ENCODE measurements at places on chromosomes 4 and X.
A peak's percentile ranks its signal among the peaks of the same experiment; 100 is the strongest.

DNA sequence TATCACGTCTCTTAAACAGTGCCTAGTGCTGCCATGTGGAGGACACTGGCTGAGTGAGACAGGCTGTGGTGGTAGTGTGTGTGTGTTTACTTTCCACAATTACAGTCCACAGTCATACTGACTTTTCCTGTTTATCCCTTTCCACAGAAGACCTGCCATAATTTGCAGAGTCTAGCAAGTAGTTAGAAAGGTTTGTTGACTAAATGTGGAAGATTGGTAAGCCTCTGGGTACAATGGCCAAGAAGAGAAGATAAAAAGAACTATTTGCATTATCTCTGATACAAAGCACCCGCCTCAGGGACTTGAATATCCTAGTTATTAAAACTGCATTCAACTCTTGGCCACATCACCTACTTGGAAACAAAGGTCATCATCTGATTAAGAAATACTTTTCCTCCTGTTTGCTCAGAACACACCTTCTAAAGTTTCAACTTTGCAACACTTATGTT, 89.1 kb downstream of the FAM13A start:
- DNase-seq: no peak

GRCh38 chr4:80619070-80619674, 283.6 kb downstream of the CFAP299 start:
- DNase-seq: no peak

GRCh38 chr4:76238236-76238635, 13.3 kb upstream of the FAM47E start:
- no peak for DNase-seq

GRCh38 chr4:94214703-94215319, 7.1 kb downstream of the SMARCAD1 start:
- DNase-seq: no peak

- DNase-seq: no peak
Measured at GRCh38 chr4:10743357-10743756, 58.8 kb upstream of the CLNK start.

DNA sequence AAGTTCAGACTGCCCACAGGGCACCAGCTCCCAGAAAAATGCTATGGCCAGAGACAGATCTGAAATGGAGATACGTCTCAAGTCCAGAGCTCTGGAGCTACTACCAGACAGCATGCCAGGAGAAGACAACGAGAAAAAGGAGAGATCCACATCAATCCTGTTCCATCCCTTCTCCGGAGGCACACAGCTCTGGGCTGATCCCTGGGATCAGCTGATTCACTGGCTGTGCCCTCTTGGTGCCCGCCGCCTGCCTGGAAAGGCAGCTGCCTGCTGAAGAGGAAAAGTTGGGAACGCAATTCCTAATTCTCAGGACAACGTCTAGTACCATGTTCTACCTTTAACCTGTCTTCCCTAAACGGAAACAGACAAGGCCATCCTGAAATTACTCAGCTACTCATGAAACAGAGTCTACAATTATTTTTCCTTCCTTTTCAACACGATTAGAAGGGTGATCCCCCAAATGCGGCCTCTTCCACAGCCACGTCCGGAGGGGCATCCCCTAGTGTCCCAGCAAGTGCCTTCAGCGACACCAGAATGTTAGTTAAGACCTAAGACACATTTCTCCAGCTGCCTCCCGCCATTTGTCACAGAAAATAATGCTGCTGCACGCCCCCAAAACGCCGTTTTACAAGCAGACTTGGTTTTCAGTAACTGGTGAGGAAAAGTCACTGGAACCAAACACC, 2.4 kb downstream of the ZFYVE28 start:
- DNase-seq: no peak

- DNase-seq: no peak
Measured at GRCh38 chr4:76072760-76073159, 1.7 kb upstream of the ART3 start.

DNA sequence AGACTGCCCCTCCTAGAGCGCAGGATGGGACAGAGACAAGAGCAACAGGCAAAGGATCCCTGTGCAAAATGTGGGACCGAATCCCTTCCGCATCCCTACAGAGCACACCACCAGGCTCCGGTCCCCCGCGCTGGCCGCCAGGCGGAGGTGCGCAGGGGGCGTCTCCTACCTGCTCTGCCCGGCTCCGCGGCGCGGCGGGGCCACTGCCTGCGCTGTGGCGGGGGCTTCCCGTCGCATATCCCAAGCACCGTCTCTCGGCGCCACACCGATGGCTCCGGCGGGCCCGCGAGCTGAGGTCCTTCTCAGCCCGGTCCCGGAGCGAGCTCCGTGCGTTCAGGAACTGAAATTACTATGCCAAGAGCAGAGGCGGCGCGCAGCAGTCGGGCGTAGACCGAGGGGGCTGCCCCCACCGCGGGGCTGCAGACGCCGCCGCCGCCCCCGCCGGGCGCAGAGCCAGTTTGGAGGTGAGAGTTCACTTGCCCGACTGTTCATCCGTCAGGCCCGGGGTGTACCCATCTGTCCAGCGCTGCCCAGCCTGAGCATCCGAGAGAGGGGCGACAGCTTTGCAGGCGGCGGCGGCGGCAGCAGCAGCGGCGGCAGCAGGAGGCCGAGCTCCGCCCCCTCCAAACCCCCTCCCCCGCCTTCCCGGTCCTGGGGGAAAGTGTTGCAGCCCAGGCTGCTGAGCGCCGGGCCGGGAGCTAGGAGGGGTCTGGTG, at the start of gene GPRIN3:
Gene GPRIN3, minus strand, starts transcription at position 355 of the 715 bp plus-strand sequence. CDS start 57,690 bp downstream, outside the sequence.
- DNase-seq: peak; percentile 31

DNA sequence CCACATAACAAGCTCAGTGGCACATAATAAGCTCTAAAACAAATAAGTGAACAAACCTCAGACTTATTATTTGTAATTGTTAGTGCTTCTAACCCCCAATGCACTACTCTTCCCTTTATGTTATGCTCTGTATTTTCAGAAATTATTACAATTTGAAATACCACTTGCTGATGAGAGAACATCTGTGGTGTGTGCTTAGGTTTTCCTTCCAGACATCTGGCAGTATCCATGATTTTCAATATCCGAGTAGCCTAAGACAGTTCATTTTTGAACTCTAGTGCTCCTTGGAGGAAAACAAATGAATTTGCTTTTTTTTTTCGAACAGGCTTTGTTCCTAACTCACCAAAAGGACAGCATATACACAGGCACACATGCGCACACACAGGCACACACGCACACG, 278.7 kb upstream of the CLNK start:
- DNase-seq: no peak

- DNase-seq: no peak
Measured at GRCh38 chrX:17656556-17656955, 80.7 kb upstream of the SCML1 start.

DNA sequence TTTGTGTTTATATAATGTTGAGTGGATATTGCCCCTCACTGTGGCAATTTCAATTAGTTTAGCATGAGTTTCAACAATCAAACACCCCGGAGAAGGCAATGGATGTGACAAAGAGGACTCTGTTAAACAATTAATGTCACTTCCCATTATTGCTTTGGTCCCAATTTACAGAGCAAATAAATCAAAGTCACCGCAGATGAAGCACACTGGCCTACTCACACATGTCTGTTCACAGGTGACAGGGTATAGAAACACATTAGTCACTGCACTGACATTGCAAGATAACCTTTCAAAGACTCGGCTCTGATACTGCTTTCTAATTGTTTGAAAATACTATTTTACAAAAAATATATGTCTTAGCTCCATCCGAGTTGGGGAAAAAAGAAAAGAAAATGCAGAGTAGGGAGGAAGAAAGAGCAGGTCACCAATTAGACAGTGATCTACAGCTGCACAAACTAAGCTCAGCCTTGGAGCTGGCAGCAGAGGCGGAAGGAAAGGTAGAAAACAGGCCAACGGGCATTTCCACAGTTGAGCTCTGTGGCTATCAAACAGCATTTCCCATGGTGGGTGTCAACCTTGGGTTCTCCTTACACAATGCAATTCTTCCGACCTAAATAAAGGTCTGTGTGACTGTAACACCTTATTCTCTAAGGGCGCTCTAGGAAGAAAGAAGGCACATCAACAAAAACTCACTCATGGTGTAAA, 53.9 kb downstream of the PPARGC1A start:
- DNase-seq: no peak

DNA sequence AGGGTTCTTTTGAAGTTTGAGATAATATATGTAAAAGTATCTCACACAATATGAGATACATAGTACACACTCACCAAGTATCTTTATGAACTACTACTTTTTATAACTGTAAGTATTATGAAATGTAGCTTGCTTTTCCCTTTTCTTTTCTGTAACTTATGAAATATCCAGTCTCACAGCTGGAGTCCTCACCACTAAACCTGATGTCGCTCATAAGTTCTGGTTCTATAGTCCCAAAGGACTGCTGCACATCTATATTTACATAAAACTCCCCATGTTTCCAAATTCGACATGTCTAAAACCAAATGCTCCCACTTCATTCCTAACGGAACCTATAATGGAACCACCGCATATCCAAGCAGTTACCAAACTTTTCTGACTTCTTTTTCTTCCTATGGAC, 186.5 kb upstream of the SLC7A11 start:
- no peak for DNase-seq

- DNase-seq: no peak
Measured at GRCh38 chr4:11420327-11420726, 8.4 kb downstream of the HS3ST1 start.

- DNase-seq: no peak
Measured at GRCh38 chrX:24063488-24063887, 8.7 kb downstream of the EIF2S3 start.

DNA sequence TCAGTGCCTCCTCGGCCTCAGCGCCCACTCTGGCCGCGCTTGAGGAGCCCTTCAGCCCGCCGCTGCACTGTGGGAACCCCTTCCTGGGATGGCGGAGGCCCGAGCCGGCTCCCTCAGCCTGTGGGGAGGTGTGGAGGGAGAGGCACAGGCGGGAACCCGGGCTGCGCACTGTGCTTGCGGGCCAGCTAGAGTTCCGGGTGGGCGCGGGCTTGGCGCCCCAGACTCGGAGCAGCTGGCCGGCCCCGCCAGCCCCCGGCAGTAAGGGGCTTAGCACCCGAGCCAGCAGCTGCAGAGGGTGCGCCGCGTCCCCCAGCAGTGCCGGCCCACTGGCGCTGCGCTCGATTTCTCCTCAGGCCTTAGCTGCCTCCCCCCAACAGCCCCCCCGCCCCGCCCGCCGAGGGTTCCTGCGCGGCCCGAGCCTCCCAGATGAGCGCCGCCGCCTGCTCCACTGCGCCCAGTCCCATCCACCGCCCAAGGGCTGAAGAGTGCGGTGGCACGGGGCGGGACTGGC, 1137.0 kb downstream of the PCDH18 start:
- DNase-seq: no peak

- DNase-seq: no peak
Measured at GRCh38 chr4:166324321-166324720, 451.3 kb downstream of the TLL1 start.

DNA sequence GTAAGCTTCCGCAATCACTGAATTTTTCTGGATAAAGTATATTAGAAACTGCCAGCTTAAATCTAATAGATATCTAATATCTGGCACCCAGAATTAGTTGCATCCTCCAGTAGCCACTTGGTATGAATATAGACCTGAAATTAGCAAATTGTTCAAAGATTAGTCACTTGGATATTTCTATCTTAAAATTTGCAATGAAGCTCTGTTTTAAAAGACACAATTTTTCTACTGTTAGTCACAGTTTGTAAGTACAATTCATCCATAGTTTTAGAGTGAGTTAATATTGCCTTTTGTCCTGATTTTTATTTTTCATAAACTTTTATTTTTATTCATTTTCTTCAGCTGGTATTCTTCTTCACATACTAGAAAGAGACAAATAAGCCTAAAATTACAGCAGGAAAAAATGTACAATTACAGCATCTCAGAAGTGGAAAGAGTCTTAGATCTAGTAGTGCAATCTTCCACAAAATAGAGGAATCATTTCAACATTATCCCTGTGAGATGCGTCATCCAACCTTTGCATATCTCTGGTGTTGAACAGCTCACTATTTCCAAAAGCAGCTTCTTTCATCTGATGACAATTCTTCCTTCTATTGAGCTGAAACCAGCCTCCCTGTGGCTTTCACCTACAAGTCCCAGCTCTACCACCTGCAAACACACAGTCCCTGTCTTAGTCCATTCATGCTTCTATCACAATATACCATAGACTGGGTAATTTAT, 190.0 kb upstream of the AR start:
- DNase-seq: no peak

- DNase-seq: no peak
Measured at GRCh38 chr4:56703378-56703777, 22.3 kb upstream of the HOPX start.

- DNase-seq: no peak
Measured at GRCh38 chr4:107027379-107027778, 8.7 kb downstream of the DKK2 start.

DNA sequence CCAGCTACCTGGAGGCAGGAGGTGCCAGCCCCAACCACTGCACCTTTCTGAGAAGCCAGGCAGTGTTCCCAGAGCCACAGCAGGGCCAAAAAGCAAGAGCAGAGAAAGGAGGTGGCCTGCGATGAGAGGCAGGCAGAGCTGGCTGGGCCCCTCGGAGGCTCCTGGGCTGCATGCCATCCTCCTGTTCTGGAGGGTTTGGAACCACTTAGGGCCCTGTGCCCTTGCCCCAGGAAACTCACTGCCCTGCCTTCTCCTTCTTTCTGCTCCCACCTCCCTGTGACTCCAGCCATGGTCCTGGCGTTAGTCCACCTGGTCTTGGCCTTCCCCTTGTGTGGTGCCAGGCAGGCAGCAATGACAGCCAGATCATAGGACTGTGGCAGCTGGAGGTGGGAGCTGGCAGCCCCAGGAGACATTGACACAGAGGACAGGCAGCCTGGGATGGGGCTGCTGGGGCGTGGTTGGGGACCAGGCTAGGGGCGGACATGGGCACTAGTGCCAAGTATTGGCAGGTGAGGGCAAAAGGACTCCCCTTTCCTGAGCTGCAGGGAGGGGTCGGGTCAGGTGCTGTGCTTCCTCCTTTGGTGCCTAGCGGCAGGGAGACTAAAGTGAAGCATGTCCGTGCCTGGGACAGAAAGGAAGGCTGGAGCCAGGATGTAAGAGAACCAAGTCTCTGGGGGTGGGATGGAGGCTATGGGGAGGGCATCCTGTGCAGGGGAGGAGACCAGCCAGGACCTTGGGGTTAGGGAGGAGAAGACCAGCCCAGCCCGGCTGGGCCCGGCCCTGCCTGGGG, 1.4 kb downstream of the APLN start:
- DNase-seq: no peak

- DNase-seq: no peak
Measured at GRCh38 chr4:86564795-86565194, 29.3 kb upstream of the PTPN13 start.

GRCh38 chr4:120865985-120866384, 56.5 kb downstream of the PRDM5 start:
- no peak for DNase-seq

DNA sequence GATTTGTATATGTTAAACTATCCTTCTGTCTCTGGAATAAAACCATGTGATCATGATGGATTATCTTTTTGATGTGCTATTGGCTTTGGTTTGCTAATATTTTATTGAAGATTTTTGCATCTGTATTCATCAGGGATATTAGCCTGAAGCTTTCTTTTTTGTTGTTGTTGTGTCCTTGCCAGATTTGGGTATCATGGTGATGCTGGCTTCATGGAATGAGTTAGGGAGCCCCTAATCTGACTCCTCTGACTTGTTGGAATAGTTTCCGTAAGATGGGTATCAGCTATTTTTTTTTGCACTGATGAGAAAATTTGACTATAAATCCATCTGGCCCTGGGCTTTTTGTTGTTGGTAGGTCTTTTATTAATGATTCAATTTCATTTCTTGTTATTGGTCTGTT, 45.7 kb downstream of the ATP10D start:
- no peak for DNase-seq

- DNase-seq: no peak
Measured at GRCh38 chr4:165986956-165987698, 114.1 kb downstream of the TLL1 start.

- no peak for DNase-seq
Measured at GRCh38 chrX:2351999-2352995, 148.5 kb downstream of the DHRSX start.

- DNase-seq: no peak
Measured at GRCh38 chrX:136318895-136319597, 18.3 kb downstream of the ADGRG4 start.
